ENCODE measurements at places on chromosomes 3 and 15.

- no peak for DNase-seq
These were observed 128.8 kb upstream of the CHRM5 start for GRCh38 chr15:33839540-33839939.

DNA sequence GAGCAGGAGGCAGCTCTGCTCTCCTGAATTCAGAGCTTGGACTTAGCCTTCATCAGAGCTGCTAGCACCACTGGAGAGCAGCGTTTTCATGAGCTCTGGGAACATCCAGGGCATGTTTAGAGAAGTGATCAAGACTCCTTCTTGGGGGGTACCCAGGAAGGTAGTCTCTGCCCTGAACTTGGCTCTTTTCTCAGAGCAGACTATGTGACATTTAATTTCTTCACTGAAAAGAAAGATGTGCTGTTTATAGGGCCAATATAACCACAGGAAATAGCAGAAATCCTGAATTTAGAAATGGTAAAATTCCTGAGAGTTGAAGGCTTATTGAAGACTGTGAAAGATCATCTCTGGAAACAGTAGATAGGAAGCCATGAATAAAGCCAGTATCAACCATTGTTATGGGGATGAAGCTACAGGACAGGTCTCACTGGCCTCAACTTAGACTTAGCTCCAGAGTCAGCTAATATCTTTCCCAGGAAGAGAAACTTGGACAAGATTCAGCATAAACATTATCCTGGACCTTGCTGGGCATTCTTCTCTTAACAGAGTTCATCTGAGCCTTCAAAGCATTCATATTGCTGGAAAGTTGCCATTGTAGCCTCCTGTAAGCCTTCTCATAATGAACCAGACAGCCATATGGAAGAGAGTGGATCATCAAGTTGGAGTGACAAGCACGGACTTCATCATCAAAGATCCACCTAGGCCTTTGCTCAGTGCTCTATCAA is 386.6 kb upstream of the THBS1 start:
- DNase-seq = no peak

DNA sequence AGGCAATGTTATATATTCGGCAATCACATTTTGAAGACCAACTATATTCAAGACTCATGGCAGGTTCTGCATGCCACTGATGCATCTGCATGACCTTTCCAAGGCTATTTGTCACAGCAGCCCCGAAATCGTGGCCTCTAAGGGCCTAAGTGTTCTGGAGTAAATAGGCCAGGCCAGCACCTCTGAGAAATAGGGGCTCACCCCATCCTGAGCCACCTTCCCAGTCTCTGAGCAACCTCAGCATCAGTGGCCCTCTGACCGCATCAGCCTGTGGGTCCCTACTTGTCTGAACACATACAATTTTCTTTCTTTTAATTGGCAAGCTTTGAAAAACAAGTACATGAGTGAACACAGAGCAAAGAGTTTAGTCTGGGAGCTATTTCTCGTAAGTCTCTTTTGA is 45.9 kb upstream of the THBS1 start:
- DNase-seq = no peak

GRCh38 chr3:156339491-156339890 is 215.4 kb downstream of the SSR3 start:
- no peak for DNase-seq

DNA sequence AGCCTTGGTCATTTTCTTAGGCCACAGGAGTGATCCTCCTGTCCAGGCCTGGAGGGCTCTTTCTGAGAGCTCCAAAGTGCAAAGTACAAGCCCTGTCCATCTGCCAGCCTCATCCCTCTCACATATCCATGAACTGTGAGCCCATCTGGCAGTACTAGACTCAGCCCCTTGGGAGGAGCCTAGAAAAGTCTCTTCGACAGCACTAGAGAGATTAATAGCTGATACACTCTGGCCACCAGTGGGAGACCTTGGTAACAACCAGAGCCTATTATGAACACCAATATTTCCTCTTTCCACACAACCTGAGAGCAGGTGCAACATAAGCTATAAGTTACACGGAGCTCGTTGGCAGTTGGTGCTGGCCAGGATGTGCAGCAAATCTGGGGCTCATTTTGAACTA is 59.5 kb upstream of the DCLK3 start:
- peak; percentile 23 for DNase-seq

- DNase-seq = no peak
These were observed 32.7 kb downstream of the HDC start for GRCh38 chr15:50232791-50233190.

GRCh38 chr3:120678331-120678947 is 3.6 kb downstream of the HGD start:
- no peak for DNase-seq

DNA sequence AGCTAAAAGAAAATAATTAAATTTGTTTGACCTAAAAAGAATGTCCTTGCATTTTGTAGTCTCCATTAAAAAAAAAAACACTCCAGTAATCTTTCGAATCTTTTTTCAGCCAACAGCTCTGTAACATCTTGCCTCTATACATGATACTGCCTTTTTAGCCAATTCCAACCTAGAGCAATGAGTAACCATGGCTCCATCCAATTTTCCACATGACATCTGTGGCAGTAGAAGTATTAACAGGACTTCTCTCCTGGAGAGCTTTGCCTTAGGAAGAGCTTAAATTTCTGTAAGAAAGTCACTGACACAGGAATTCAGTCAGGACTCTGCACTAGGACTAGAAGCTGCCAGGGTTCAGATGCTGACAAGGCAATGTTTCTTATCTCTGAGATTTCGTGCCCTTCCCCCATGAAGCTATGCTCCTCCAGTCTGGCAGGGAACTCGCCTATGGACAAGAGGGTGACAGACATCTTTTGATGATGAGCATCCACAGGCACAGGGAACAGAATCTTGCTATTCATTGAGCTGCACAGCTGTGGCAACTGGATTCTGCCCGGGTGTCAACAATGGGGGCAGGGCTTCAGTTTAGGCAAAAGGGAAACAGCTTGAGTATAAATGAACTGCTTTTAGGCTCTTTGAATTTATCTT is 81.8 kb downstream of the ALCAM start:
- DNase-seq = no peak

GRCh38 chr3:46812237-46812791 is 50.9 kb downstream of the MYL3 start:
- no peak for DNase-seq

DNA sequence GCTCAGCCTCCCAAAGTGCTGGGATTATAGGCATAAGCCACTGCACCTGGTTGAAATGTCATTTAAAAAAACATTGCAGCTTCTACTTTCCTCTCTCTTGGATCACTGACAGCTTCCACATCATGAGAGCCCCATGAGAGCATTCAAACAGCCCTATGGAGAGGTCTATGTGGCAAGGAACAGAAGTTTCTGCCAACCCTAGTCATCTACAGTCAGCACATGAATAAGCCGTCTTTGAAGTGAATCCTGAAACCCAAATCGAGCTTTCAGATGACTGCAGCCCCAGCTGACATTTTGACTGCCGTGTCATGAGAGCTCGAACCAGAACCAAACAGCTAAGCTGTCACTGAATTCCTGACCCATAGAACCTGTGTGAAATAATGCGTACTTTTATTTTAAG is 39.8 kb downstream of the CD200R1L start:
- DNase-seq = no peak

GRCh38 chr3:65098400-65098799 is 410.6 kb upstream of the ADAMTS9 start:
- DNase-seq = no peak

GRCh38 chr3:23333633-23334032 is 130.5 kb downstream of the UBE2E2 start:
- DNase-seq = no peak

DNA sequence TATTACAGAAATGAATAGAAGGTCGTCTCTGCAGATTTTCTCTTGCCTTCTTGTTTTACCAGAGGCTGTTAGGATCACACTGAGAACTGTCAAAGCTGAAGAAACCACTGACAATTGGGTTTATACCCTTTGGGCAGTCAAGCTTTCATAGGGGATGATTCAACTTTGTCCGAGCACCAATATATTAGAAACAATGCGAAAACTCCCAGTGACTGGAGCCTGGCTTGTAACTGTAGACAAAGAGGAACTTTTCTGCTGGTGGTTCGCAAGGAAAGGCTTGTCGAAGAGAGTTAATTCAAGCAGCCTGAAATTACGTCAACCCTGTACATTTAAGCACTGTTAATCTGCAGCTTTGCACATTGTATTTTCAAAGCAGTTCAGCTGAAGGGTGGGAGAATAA is 193.2 kb upstream of the ZNF385D start:
- no peak for DNase-seq

Measured in D721Med (cell line).